ENCODE measurements at places on chromosomes 3 and 15.

DNA sequence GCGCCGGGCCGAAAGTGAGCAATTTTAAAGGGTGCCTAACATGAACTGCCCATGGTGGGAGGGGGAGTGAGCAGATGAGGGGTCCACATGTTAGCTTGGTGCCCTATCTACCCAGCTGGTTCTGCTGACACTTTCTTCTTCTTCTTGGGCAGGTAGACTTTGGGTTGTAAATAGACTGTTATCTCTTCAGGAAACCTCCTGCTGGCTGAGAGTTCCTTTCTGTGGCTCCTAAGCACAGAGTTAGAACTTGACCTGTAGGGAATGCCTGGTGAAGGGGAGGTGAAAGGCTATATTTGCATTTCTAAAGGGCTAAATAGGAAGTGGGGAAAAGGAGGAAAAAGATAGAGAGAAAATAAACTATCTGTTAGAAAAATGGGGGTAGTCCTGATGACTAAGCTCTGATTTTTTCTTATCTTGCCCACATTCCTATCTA is 521.4 kb upstream of the TGFBR2 start:
- DNase-seq, result no peak

DNA sequence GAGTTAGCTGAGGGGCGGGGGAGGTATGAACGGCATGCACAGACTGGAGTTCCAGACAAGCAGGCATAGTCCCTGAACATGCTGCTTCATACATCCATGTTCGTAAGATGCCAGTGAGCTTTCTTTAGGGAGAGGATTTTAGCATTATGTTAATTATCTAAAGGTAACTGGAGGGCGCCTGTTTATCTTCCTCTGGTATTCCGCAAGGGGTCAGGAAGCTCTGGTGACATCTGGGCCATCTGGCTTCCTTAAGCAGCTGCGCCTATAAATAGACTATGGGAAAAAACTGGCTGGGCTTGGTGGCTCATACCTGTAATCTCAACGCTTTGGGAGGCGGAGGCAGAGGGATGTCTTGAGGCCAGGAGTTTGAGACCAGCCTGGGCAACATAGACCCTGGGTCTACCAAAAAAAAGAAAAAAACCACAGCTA is 1.5 kb upstream of the FBXO22 start:
- DNase-seq, result peak; percentile 43

DNA sequence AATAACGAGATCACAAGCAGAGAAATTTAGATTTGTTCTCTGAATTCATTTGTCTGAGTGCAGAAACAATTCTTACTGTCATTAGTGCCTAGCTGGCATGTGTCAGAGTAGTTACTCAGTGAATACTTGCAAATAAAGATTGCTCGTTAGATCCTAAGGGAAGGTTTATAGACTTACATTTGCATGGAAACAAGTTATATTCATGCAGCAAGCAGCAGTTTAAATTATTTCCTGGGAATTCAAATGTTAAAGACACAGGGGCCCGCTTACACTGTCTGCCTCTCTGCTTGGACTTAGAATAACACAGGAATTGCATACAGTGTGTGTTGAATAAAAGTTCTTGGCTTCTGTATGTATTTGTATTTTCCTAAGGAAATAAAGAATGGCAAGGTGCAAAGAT is 680.6 kb upstream of the NECTIN3 start:
- no peak for DNase-seq

GRCh38 chr15:92617549-92618520 is 37.7 kb downstream of the FAM174B start:
- peak; percentile 85 for DNase-seq

DNA sequence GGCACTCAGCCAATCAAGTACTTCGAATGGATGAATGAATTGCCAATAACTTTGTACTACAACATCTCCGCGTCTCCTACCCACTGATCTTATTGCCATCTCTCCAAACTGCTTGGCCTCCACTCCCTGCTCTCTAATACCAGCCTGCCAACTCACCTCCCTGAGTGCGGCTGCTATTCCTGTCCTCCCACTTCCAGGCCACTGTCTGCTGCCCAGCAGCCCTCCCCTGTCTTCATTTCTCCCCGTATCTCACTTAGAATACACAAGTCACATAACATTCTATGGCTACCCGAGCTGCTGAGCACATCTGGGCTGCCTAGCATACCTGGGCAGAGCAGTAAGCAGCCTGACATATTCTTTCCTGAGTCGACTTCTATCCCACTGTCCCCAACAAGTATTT is 149.9 kb upstream of the LRTM1 start:
- DNase-seq, result no peak

- no peak for DNase-seq
Observed at GRCh38 chr15:97319291-97319690, 641.2 kb upstream of the ARRDC4 start.

GRCh38 chr15:51075364-51075763 is 19.3 kb downstream of the TNFAIP8L3 start:
- no peak for DNase-seq

DNA sequence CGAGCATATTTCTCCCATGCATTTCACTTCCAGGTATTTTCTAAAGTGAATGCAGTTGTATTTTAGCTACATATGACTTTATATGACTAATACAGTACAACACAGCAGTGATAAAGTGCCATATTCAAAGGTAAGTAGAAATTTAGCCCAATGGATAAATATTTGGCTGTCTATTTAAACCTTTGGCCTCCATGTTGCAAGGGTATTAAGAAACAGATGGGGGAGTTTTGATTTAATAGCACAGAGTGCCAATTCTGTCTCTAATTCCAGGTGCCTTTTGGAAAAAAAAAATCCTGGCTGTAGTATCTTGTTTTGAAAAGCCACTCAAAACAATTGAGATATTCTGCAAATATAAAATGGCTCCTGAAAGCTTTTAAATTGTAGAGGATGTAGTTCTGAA is 44.9 kb upstream of the SGO1 start:
- DNase-seq, result no peak

GRCh38 chr3:194689493-194689944 is 3.8 kb downstream of the FAM43A start:
- no peak for DNase-seq

DNA sequence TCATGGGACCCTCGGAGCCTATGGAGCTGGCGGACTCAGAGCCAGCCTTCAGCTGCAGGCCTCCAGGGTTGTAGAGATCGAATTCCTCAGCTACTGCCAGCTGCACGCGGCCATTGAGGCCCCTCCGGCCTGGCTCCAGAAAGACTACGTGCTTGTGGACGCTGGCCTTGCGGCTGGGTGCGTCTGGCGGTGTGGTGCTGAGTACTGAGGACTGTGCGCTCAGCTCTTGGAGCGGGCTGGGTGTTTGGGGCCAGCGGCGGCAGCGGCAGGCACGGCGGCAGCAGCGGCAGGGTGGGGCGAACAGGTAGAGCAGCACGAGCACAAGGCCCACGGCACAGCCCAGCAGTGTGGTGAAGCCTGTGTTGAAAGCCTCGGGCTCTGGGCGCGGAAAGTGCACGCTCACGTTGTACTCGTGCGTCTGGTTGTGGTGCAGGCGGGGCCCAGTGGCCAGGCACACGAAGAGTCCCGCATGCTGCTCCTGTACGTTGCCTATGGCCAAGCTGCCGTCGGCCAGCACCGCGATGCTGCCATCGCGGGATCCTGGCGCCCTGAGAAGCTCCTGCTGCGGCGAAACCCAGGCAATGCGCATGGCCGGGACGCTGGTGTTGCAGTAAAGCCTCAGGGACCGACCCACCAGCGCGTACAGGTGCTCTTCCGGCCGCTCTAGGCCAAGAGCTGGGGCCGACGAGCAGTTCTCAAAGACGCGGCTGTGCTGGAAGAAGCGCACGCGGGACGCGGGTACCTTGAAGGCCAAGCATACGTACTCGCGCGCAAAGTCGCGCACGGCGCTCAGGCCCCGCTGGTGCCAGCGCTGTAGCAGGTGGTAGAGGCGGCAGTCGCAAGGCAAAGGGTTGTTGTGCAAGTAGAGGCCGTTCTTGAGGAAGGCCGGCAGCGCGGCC is 1.3 kb downstream of the AMIGO3 start:
- no peak for DNase-seq

DNA sequence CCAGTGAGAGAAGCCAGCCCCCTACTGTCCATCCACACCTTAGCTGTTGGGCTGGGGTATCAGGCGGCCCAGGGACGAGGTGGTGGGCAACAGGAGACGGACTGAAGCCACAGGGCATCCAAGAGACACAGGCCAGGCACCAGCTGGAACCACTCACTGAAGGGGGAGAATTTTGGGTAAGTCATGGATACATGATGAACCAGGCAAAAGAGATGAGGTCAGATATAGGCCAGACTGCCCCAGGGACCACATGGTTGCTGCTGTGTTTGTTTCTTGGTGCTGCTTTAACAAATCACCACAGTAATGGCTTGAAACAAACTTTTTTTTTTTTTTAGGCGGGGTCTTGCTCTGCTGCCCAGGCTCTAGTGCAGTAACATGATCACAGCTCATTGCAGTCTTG is 66.4 kb downstream of the SEMA5B start:
- DNase-seq, result no peak

- no peak for DNase-seq
Observed at GRCh38 chr3:117763561-117763960, 1054.0 kb downstream of the TUSC7 start.

DNA sequence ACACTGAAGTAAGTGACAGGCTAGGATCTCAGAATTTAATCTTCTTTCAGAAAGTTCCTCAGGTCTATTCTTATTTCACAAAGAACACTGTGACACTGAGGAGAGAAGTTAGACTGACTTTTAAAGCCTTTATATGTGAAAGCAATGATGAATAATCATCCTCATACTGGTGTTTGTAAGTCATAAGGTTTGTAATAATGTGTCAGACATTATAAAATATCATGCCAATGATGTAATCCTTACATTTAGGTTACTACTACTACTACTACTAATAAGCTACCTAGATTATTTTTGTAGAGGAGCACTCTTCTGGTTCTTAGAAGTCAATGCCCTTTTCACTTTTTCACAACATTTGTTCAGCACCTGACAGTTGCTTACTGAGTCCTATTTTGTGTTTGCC is 33.4 kb downstream of the FANCD2OS start:
- no peak for DNase-seq

- DNase-seq, result peak; percentile 20
Observed at GRCh38 chr3:141485641-141486495, 959 bp upstream of the RASA2 start.

- DNase-seq, result no peak
Observed at GRCh38 chr15:25858952-25859760, 4.0 kb downstream of the ATP10A start.

DNA sequence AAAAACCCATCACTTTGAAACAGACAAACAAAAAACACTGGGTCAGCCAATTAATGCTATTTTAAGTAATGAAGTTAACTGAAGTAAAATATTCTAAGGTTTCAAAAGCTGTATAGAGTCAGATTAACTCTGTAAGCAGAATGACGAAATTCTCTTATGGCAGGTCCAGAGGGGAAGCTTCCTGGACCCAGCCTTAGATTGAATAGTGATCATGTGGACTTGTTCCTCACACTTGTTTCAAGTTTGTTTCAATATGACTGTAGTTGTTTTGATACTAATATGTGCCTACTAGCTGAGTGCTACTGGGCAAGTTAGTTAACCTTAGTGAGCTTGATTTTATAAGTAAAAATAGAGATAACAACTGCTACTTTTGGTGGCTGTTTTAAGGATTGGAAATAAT is 32.6 kb downstream of the PLS1 start:
- DNase-seq, result no peak

GRCh38 chr3:171851660-171852058 is 8.5 kb downstream of the TMEM212 start:
- DNase-seq, result no peak

- no peak for DNase-seq
Observed at GRCh38 chr15:95410757-95411156, 919.7 kb upstream of the NR2F2 start.

- no peak for DNase-seq
Observed at GRCh38 chr15:69424001-69424400, 9.9 kb downstream of the KIF23 start.

- no peak for DNase-seq
Observed at GRCh38 chr3:116053017-116053416, 392.3 kb downstream of the LSAMP start.

- no peak for DNase-seq
Observed at GRCh38 chr3:8579096-8579495, 65.5 kb downstream of the SSUH2 start.

DNA sequence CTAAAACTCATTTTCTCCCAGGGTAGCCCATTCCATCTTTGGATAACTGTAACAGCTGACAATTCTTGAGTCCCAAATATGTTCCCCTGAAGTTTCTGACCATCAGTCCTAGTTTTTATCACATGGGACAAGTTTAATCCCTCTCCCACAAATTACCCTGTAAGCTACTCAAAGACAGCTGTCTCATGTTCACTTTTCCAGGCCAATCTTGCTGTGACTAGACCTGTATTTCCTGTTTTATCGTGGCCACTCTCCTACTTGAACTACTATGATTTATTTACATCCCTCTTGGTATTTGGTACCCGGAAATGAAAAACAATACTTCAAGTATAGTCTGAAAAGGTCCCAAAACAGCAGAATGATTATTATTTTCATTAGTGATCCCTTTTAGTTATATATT is 95.1 kb upstream of the MEX3B start:
- no peak for DNase-seq

DNA sequence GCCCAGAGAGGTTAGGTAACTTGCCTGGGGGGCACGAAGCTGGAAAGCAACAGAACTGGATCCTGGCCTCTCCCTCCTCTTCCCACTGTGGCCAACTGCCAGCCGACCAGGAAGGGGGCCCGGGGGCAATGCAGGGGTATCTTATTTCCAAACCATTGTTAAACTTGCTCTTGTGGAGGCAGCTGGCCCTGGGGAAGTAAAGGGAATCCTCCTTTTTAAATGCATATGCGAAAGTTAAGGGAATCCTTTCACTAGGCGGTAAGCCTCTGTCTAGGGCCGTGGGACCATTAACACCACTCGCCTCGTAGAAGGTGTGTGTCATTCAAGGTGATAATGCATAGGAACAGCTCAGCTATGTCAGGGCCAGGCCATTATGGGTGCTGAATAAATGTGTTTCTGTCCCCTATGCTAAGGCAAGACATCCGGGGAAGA is 68.6 kb downstream of the ST6GAL1 start:
- DNase-seq, result no peak

GRCh38 chr3:123326531-123326930 is 122.4 kb downstream of the ADCY5 start:
- DNase-seq, result no peak

GRCh38 chr3:161305095-161305991 is 66.0 kb downstream of the SPTSSB start:
- DNase-seq, result peak; percentile 17

DNA sequence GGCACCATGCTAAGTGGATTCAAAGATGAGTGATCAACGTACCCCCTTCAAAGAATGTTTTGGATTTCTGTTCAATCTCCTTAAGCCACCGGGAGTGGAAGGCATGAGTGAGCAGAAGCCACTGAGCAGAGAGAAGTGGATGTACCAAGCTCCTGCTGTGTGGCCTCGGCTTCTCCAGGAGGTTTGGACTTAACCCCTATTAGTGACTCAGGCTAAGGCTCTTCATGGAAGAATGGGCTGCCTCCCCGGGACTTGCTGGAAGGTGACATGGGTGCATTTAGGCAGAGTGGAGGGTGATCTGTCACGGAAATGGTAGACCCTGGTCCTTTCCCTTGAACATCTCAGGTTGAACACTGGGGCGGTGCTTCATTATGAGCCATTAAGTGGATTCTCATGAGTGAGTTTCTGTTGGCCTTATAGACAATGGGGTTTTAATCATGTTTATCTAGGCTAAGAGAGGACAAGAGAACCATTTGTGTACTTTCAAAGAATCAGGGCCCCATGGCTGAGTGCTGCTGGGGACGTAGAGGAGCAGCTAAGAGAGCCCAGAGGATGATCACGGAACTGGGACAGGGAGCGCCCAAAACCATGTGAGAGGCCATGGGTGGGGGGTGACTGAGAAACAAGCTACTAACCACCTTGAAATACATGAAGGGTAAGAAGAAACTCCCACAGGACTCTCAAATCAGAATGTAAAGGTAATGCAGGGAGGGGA is 62.2 kb downstream of the HES1 start:
- DNase-seq, result no peak

GRCh38 chr15:101029971-101030661 is 111.0 kb downstream of the LRRK1 start:
- DNase-seq, result no peak
